Type B pancreatic cell (in vitro differentiated cells): ENCODE measurements at places on chromosomes 11 and 22. TPM values are rescaled to one million over a fixed set of nuclear protein-coding genes. Genes with fewer than 3 reads are reported as not detected.

CSF2RB gene
- 0.72 and 1.6 TPM in 2 replicates for total RNA-seq

FREY1 gene
- 0.90 and 1.4 TPM in 2 replicates for total RNA-seq

GLYATL1B gene
- not detected in 2 replicates for total RNA-seq

BRSK2 gene
- 8.6 and 13.8 TPM in 2 replicates for total RNA-seq

DNA sequence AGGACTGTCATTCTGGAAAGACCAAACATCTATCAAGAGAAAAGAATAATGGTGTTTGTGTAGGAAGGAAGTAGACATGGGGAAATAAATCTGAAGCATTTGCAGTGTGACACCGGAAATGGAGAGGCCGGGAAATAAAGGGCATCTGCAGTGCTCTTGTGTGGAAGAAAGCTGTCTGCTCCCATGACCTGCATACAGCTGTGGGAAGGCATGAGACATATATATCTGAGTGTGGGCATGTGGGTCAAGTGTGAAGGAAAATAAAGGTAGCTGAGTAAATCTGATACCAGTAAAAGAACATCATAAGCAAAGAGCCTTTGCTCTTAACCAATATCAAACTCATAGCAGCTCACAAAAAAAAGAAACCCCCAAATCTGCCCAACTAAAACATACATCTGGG, 72.1 kb upstream of the OR5AK2 start:
- no peak overlapping the region for H3K27ac ChIP-seq
- no peak for DNase-seq
- H3K36me3 ChIP-seq: no peaks in the 10 kb centered on the region
- H3K4me1 ChIP-seq: no peaks in the 10 kb centered on the region
- H3K4me3 ChIP-seq: no peak overlapping the region
- no peaks in the 10 kb centered on the region for H3K27me3 ChIP-seq

- H3K27ac ChIP-seq: no peak overlapping the region
- DNase-seq: no peak
- H3K27me3 ChIP-seq: no peaks in the 10 kb centered on the region
- H3K4me1 ChIP-seq: peaks cover 2% of the 10 kb centered on the region
Observed at GRCh38 chr11:1480191-1480554, 6.4 kb downstream of the MOB2 start.

DNA sequence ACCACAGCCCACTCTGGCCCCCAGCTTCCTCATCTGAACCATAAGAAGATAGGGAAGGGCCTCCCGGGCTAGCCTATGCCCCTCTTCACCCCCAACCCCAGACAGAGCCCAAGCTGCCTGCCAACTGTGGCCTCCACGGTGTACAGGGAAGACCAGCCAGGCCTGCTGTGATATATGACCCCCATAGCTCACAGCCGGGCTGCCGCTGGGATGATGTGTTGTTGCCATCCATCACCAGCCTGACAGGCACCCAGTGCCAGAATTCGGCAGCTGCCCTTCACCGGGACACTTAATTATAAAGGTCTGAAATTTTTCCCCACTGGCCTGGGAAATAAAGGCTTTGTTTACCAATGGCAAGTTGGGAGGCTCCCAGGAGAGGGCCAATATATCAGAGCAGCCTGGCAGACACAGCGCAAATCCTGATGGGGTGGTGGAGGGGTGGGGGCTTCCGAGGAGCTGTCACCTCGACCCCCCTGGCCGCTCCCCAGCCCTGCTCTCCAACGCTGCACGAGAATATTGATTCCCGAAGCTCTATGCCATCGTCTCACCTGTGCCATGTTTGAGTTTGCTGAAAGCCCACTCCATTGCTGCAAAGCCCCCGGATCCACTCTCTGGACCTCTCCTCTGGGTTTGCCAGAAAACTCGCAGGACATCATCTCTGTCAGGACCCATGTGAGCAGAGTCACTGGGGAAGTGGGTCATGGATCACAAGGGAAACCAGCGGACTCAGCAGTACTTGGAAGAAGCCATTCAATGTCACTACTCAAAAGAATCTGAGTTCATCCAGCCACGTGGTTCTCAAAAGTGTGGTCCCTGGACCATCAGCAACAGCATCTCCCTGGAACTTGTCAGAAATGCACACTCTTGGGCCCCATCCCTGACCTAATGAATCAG, 296.9 kb downstream of the MN1 start:
- no peak for DNase-seq
- H3K4me3 ChIP-seq: no peak overlapping the region
- H3K27ac ChIP-seq: no peak overlapping the region
- H3K27me3 ChIP-seq: peaks cover 13% of the 10 kb centered on the region
- no peaks in the 10 kb centered on the region for H3K36me3 ChIP-seq

DNA sequence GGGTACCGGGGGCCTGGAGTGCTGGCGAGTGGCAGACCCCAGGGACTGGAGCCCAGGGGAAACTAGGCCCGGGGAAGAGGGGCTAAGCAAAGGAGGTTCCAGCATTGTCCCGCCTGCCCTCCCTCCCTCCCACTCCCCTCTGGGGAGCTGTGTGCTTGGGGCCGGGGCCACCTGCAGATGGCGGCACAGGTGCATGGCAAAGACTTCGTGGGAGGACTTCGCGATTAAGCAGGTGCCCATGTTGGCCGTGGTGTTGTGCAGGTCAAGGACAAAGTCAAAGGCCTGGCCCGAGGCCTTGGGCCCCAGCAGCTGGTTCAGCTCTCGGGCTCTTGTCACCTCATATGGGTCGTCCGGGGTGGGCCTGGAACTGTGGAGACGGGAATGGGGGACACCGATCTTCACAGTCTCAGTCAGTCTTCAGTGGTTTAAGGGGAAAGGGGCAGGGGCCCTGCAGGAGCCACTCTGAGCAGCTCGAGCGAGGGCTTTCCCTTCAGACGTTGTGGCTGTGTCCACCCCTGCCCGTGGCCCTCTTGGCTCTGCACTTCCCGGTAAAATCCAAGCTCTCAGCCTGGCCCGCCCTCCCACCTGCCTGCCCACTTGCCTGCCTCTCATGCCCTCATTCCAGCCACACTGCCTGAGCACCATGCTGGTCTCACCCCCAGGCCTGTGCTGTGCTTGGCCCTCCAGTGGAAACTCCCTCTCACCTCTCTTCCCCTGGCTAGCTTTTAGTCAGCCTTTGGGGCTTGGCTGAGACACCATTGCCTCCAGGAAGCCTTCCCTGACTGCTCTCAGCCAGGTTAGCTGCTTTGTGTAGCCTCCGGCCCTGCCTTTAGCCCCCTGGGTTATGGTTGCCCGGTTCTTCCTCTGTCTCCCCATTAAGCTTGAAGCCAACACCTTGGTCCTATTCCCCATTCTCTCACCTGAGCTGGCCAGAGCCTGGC, 4.7 kb downstream of the ACY3 start:
- peaks cover 3% of the 10 kb centered on the region for H3K27me3 ChIP-seq
- peaks cover 3% of the 10 kb centered on the region for H3K4me1 ChIP-seq
- no peak overlapping the region for H3K4me3 ChIP-seq
- H3K27ac ChIP-seq: no peak overlapping the region

GRCh38 chr22:49278340-49278739, 549.3 kb downstream of the BRD1 start:
- H3K27me3 ChIP-seq: peaks cover 62% of the 10 kb centered on the region
- no peak overlapping the region for H3K27ac ChIP-seq
- no peak overlapping the region for H3K4me3 ChIP-seq

DNA sequence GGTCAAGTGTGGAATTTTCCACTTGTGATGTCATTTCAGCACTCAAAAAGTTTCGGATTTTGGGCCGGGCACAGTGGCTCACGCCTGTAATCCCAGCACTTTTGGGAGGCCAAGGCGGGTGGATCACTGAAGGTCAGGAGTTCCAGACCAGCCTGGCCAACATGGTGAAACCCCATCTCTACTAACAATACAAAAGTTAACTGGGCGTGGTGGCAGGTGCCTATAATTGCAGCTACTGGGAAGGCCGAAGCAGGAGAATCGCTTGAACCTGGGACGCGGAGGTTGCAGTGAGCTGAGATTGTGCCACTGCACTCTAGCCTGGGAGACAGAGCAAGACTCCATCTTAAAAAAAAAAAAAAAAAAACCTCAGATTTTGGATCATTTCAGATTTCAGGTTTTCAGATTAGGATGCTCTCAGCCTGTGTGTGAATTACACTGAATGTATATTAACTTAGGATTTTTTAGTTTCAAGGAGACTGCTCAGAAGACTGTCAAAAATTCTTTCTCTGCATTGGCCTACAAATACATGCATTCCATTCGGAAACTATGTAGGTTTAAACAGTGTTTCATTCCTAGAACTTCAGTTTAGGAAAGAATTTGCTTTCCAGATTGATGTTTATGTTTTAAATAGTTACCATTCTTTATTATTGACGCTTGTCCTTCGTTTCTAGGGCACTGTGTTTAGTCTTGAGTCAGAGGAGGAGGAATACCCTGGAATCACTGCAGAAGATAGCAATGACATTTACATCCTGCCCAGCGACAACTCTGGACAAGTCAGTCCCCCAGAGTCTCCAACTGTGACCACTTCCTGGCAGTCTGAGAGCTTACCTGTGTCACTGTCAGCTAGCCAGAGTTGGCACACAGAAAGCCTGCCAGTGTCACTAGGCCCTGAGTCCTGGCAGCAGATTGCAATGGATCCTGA, 48.0 kb downstream of the BID start:
- no peaks in the 10 kb centered on the region for H3K27me3 ChIP-seq
- H3K4me3 ChIP-seq: no peak overlapping the region
- no peaks in the 10 kb centered on the region for H3K4me1 ChIP-seq
- no peak overlapping the region for H3K27ac ChIP-seq
- DNase-seq: no peak

DNA sequence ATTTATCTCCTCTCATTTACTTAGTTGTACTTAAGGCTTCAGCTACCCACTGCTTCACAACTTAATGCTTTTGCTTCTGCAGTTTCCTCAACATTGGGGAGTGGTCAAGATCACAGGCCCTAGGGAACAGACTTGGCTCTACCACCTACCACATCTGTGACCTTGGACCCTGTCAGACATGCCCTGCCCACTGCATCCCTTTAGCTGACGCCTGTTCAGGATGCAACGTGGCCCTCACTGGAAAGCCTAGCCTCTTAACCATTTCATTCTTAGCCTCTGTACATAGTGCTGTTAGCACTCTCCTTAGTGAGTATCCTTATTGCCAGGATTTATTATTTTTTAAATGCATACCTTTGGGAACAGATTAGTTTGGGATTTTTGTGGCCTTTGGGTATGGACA, 34.4 kb downstream of the TNRC6B start:
- peaks cover 12% of the 10 kb centered on the region for H3K36me3 ChIP-seq
- H3K4me1 ChIP-seq: peaks cover 43% of the 10 kb centered on the region
- H3K27ac ChIP-seq: no peak overlapping the region
- no peaks in the 10 kb centered on the region for H3K27me3 ChIP-seq

DNA sequence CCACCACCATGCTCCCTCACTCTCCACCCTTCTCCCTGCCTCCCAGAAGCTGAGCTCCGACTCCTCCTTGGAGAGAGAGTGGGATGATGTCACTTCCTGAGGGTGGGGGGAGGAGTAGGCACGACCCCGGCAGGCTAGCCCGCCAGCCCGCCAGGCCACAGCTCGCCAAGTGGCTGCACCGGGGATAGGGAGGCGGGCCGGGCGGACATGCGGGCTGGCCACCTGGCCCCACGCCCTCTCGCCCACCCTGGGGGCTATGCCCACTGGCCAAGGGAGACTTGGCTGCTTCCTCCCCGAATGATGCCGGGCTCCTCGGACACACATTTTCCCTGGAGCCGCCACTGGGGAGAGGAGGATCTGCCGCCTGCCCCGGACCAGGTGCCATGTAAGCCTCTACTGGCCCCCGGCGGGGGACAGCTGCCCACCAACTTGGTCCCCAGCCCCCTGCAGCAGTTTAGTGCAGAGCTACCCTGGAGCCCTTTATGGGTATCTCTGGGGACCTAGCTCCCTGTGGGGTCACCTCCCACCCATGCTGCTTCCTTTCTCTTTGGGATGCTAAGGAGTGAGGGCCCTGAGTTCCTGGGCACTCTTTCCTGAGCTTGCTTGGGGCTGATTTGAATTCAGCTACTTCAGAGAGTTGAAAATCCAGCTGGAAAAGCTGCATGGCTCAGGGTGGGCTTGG, 33.7 kb upstream of the MYRF start:
- peaks cover 11% of the 10 kb centered on the region for H3K4me1 ChIP-seq
- peak overlapping the region; percentile 84 for H3K4me3 ChIP-seq
- H3K36me3 ChIP-seq: no peaks in the 10 kb centered on the region
- H3K27me3 ChIP-seq: no peaks in the 10 kb centered on the region
- no peak overlapping the region for H3K27ac ChIP-seq

GRCh38 chr22:26904483-26904882, 247.1 kb downstream of the MIAT start:
- H3K27me3 ChIP-seq: peaks cover 67% of the 10 kb centered on the region
- H3K4me3 ChIP-seq: peak overlapping the region; percentile 72
- H3K27ac ChIP-seq: no peak overlapping the region
- no peak for DNase-seq
- H3K36me3 ChIP-seq: no peaks in the 10 kb centered on the region
- peaks cover 20% of the 10 kb centered on the region for H3K4me1 ChIP-seq

- peaks cover 21% of the 10 kb centered on the region for H3K4me1 ChIP-seq
- H3K27ac ChIP-seq: no peak overlapping the region
- H3K4me3 ChIP-seq: no peak overlapping the region
- H3K27me3 ChIP-seq: no peaks in the 10 kb centered on the region
- H3K36me3 ChIP-seq: no peaks in the 10 kb centered on the region
- DNase-seq: no peak
Observed at GRCh38 chr22:32949391-32950173, 108.6 kb downstream of the SYN3 start.

DNA sequence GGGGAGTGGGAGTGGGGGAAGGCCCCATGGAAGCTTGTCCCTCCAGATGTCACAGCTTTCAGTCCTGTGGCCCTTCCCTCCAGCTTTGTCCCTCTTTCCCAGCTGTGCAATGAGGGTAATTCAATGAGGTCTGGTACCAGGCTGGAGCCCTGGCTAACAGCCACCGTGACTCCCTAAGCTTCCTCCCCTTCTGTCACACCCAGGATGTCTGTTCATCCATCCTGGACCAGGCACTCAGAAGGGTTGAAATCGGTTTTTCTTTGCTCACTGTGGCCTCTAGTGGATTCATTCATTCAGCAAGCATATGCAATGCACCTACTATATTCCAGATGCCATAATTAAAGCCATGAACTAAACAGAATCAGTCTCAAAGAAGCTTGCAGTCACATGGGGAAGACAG, 38.7 kb downstream of the SYT13 start:
- H3K27me3 ChIP-seq: peaks cover 3% of the 10 kb centered on the region
- H3K36me3 ChIP-seq: no peaks in the 10 kb centered on the region
- H3K4me3 ChIP-seq: no peak overlapping the region
- no peak for DNase-seq
- H3K4me1 ChIP-seq: peaks cover 9% of the 10 kb centered on the region

DNA sequence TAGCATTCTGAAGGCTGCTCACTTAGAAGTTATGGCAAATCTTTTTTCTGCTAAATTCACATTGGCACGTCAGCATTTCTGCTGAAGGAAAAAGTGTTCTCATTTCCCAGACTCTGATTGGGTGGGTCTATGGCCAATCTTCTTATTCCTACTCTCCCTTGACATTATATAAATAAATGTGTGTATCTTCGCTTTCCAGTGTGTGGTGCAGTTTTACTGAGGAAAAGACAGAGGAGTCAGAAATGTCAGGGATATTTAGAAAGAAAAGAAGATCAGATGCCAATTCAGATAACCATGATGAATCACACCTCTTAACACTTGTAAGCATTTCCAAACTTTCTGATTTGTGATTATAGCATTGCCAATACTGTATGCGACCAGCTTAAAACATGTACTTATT, 3.2 kb upstream of the BDNF start:
- H3K27ac ChIP-seq: no peak overlapping the region
- no peak overlapping the region for H3K4me3 ChIP-seq
- H3K4me1 ChIP-seq: peaks cover 4% of the 10 kb centered on the region
- DNase-seq: no peak
